ENCODE measurements at places on chromosomes 2 and 18.

- DNase-seq, result peak; percentile 74
These were observed 425.1 kb downstream of the RND3 start for GRCh38 chr2:150062416-150062815.

GRCh38 chr2:56671973-56672569 is 488.3 kb downstream of the CCDC85A start:
- no peak for DNase-seq

DNA sequence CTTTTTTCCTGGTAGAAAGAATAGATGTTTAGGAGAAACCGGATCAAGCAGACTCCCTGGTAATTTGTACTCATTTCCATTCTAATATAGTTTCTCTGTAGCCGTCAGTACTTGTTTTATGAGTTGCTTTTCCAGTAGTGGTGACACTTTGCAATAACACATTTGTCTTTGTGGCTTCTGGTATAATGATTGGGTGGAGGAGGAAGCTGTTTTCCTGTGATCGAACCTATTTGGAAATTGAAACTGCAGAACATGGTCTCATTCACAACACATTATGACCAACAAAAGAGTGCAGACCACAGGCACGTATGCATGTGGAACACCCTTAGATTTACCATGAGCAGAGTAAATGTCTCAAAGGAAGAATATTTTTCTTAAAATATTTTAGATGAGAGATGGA is 7.6 kb upstream of the SERPINB12 start:
- DNase-seq, result no peak

DNA sequence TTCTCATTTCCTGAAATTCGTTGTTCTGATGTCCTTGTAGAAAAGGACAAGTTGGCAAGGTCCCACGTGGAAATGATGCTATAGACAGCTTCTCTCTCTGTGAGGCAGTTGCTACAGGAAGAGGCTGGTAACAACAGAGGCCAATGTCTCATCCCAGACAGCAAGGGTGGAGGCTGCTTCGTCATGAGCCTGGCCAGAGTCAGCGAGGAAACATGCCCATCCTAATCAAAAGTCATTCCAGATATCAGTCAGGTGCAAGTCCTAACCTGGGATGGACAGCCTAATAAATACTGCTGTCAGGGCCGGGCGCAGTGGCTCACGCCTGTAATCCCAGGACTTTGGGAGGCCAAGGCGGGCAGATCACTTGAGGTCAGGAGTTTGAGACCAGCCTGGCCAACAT is 6.4 kb upstream of the SMAD7 start:
- DNase-seq, result peak; percentile 64

DNA sequence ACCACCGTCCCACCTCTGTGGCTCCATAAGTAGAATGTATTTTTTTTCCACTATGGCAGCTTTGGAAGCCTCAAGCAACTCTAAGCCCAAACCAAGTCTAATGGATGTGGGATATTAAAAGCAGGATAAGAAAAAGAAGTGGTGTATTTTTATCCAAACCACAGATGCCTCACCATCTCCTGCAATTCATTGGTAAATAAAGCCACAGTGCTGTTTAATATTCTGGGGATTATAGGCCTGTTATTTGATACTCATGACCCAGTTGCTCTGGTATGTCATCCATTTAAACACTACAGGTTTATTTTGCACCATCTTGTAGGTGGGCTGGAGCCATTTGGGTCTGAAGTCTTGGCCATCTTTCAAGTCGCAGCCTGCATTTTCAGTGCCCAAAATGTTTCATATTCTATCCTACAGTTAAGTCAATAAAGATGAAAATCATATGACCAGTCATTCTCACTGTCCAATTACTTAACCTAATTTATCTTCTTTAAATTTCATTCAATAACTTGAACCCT is 279.5 kb upstream of the EPHA4 start:
- DNase-seq, result no peak

DNA sequence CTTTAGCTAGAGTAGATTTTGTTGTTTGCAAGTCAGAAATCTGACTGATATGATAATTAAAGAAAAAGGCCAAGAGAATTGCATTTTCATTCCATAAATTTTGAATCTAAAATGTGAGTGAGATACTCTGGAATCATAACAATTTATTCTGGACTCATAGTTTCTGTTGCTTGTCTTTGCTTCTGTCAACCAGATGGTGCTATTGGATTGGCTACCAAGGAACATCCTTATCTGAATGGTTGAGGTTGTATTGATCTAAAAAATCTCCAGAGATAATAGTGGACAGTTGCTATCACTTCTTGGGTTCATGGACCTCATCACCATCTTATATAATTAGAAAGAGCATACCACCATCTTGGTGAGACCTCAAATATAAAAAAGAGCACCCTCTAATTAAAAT is 34.0 kb upstream of the CPS1 start:
- DNase-seq, result no peak

- no peak for DNase-seq
These were observed 1.5 kb downstream of the LBX2 start for GRCh38 chr2:74497777-74498499.

DNA sequence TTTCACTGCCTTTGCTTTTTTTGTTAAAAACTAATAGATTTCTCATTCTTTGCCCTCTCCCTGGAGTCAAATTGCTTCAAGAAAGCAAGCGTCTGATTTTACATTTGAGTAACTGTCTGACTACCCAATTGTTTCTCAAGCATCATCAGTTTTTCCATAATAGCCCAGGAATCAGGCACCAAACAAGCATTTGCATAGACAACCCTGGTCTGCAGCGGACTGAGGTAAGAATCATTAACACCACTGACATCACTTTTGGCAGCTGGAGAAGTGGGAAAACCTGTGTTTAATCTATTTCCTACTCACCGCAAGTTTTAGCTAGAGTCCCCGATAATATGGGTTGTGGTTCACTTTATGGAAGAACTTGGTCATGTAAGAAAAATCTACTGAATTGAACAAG is 55.7 kb downstream of the IRS1 start:
- DNase-seq, result peak; percentile 47

GRCh38 chr18:34624551-34624950 is 85.5 kb upstream of the DTNA start:
- no peak for DNase-seq

- DNase-seq, result peak; percentile 58
These were observed 19.0 kb upstream of the IGFBP5 start for GRCh38 chr2:216714376-216714775.

GRCh38 chr2:241073166-241074064 is 28.7 kb downstream of the MTERF4 start:
- DNase-seq, result no peak

GRCh38 chr2:136394136-136395060 is 276.4 kb upstream of the CXCR4 start:
- no peak for DNase-seq

GRCh38 chr2:190810981-190811587 is 69.5 kb upstream of the GLS start:
- DNase-seq, result no peak

GRCh38 chr18:25061395-25061794 is 290.6 kb downstream of the ZNF521 start:
- DNase-seq, result no peak

GRCh38 chr2:71798266-71799012 is 345.1 kb downstream of the DYSF start:
- peak; percentile 31 for DNase-seq

GRCh38 chr2:236943068-236943467 is 142.6 kb upstream of the COPS8 start:
- no peak for DNase-seq

GRCh38 chr18:9736286-9736835 is 28.3 kb downstream of the RAB31 start:
- no peak for DNase-seq

DNA sequence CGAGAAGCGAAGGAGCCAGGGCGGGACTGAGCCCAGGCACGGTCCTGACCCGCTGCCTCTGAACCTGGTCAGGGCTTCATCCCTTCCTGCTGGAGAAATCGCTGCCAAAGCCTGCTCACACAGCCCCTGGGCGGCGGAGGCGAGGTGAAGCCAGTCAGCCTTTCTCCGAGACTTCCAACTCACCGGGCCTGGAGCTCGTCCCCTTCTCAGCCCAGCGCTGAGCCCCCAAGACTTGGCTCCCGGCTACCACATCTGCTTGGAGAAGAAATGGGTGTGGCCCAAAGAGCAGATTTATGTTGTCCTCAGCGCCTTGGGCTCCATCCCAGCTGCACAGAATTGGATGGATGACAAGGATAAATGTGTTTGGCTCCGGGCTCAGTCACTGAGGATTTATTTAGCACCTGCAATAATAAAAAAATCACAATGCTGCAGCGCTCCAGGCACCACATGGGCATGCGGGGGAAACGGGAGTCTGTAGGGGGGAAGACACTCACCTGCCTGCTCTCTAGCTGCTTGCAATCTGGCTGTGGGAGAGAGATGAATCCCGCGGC is 64.9 kb downstream of the ACTR2 start:
- peak; percentile 25 for DNase-seq

DNA sequence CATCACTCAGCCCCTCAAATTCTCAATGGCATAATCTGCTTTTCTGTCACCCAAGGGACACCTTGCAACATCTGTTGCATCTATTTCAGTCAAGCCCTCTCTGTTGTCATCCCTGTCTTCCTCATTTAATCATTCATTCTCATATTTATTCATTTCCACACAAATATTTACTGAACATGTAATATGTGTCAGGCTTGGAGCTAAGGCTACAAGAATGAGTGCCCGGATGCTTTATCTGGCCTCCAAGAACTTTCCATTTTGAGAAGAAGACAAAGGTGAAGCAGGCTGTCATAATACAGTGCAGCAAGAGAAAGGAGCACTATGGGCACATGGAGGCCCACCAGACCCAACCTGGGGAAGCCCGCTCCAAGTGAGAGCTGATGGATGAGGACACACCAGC is 15.6 kb downstream of the IL18RAP start:
- DNase-seq, result no peak

DNA sequence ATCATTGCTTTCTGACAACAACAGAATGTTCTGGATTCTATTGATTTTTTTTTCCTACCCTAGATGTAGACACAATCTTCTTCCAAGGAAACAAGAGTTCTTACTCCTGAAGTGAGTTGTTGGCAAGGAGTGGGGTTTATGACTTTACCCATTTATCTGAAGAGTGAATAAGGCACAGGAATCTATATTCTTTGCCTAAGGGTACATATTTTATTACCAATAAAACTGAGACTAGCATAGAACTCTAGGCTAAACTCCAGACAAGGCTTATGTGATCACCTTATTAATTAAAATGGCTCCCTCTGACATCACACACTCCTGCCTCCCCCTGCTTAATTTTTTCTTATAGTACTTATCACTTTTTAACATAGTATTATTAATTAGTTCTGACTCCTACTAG is 47.6 kb downstream of the C18orf54 start:
- no peak for DNase-seq

DNA sequence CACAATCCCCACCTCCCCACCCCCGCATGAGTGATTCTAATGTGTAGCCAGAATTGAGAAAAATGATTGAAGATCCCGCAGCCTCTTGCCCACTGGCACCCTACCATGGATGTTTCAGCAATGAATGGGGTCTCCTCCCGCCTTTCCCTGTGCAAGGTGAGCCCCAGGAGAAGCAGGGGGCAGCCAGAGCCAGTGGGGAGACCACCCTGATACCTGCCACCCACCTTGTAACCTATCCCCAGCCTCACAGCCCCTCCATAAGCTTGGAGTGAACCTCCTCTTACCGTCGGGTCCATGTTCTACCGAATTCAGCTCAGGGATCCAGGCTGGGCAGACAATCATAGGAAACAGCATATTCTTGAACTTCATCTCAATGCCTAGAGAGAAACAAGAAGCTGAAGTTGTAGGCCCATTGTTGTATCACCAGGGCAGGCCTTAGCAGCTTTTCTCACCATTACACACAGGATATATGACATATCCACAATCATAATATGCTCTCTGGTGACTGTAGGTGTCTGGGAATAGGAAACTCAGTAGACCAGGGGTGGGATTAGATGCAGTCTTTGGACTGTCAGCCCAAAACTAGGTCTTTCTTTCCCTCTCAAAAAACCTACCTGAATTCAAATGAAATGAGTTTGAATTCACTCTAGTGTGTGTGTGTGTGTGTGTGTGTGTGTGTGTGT is 30.9 kb downstream of the XDH start:
- peak; percentile 37 for DNase-seq

DNA sequence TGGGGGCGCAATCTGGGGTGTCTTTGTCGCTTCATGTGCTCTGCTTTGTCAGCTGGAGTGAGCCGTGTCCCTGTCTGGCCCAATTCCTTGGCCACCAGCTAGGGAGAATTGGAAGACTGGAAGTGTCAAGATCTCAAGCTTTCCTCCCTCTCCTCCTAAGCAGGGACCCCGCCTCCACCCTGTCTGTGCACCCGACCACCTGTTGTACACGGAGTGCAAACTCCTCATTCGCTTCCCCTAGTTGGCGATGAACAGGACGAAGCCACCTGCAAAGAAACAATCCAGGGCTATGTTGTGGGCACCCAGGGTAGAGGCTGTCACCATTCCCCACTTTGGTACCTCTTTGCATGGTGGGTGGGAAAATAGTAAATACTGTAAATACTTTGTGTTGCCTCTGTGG is 1.7 kb upstream of the DQX1 start:
- no peak for DNase-seq

GRCh38 chr18:22302144-22302543 is 115.6 kb downstream of the CTAGE1 start:
- no peak for DNase-seq

- no peak for DNase-seq
These were observed 43.1 kb downstream of the BAZ2B start for GRCh38 chr2:159573294-159573693.

- DNase-seq, result peak; percentile 77
These were observed 35.6 kb upstream of the UBE2F start for GRCh38 chr2:237931205-237931721.

GRCh38 chr2:73083886-73084800 is 12.6 kb upstream of the SFXN5 start:
- DNase-seq, result no peak

DNA sequence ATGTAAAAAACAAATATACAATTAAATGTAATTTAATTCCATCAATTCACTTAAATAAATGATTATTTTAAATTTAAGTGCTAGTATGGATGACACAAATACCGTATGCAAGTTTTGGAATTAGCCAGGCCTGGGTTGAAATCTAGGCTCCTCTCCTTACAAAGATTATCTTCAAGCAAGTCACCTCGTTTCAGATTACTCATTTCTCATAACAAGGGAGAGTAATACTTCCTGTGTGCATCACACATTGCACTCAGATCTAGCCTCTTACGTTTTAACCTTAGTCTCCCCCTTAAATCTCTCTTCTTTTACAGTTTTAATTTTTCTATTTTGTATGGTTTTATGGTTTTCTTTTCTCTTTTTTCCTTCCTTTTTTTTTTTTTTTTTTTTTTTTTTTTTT is 1475.9 kb upstream of the NXPH2 start:
- DNase-seq, result no peak

GRCh38 chr2:187554011-187554703 is at the start of gene TFPI:
TFPI (minus strand) TSS chr2:187554435; CDS start chr2:187503768, 50,667 bp downstream.
- peak; percentile 65 for DNase-seq

- peak; percentile 96 for DNase-seq
These were observed 382.1 kb downstream of the OSR1 start for GRCh38 chr2:18976168-18976961.

DNA sequence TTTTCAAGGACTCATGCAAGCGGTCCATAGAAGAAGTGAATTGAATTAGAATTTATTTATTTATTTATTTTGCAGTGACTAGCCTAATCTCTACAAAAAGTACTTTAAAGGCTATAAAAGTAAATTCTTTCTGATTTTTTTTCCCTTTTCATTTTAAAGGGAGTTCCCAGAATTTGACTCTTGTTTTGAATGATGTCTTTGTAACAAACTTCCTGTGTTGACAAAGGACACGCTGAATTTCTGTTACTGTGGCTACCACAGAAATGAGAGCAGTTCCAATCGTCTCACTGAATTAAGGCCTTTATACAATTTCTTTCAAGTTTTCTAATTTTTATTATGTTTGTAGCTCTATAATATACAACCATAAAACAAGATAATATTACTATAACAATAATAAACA is 46.3 kb upstream of the LPIN2 start:
- DNase-seq, result no peak
